ENCODE measurements at places on chromosomes 11 and 22. TPM values are rescaled to one million over a fixed set of nuclear protein-coding genes. Genes with fewer than 3 reads are reported as not detected.

Gene CTSC
- 37.6 TPM for total RNA-seq

Gene THRSP
- total RNA-seq: 6.6 TPM

DNA sequence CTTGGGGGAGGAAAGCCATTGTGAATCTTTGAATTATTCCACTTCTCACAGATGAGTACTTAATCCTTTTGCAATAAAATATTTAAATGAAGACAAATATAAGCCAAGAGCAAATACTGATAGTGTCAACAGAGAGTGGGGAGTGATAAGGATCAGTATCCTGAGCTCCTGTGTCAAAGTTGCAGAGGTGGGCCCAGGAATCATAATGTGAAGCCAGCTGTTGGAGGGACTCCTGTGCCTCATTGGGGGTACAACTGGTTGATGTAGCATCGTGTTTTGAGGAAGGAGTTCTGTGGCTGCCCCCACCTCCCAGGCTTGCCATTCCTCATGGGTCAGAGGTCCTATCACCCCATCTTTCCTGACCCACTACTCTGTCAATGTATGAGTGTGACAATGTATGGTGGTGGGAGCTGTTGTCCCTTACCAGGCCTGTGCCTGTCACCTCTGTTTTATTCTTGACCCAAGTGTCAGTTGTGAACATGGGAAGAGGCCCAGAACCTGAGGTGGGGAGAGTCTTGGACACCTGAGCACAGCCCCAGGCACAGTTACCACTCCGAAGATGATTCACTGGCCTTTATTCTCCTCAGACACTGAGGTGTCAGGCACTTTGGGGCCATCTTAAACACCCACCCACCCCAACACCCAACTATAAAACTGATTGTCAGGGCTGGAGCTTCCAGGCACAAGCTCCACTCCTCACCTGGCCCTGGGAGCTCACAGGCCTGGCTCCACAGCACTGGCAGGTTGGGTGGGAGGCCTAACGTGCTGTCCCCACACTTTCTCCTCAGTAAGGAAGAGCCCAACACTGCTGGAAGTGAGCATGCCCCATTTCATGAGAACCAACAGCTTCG lies 38.4 kb downstream of the KCNQ1OT1 start:
- DNase-seq: no peak

DNA sequence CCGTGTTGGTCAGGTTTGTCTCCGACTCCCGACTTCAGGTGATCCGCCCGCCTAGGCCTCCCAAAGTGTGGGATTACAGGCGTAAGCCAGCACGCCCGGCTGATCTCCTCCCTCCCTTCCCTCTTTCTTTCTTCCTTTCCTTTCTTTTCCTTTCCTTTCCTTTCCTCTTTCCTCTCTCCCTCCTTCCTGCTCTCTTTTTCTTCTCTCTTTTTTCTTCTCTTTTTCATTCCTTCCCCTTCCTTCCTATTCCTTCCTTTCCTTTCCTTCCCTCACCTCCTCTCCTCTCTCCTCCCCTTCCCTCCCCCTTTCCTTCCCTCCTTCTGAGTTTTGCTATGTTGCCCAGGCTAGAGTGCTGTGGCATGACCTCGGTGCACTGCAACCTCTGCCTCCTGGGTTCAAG lies 3.9 kb upstream of the ZDHHC5 start:
- DNase-seq: no peak

GRCh38 chr11:100810146-100810545 lies 123.1 kb downstream of the ARHGAP42 start:
- no peak for DNase-seq

All from body of pancreas (tissue), 4 donors.